ENCODE measurements at places on chromosomes 4 and X.
A peak's percentile ranks its signal among the peaks of the same experiment; 100 is the strongest.

GRCh38 chr4:174352061-174352819, 68.5 kb downstream of the CEP44 start:
- DNase-seq, result no peak

DNA sequence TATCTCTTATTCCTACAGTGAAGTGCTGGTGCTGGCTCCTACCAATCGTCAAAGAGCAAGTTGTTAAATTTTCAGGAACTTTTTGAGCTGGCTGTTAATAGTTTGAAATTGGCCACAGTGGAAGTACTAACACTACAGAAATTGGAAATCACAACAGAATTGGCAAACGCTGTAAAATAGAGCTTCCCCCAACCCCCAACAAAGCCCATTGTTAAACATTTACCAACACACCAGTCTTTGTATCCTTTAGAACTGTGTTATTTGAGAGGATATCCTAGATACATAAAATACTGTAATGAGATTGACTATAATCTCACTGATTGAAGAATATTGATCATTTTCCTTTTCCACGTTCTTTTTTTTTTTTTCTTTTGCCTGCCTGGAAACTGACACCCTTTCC, 37.4 kb downstream of the FAM241A start:
- no peak for DNase-seq

- no peak for DNase-seq
Measured at GRCh38 chrX:115650916-115651315, 89.9 kb downstream of the PLS3 start.

DNA sequence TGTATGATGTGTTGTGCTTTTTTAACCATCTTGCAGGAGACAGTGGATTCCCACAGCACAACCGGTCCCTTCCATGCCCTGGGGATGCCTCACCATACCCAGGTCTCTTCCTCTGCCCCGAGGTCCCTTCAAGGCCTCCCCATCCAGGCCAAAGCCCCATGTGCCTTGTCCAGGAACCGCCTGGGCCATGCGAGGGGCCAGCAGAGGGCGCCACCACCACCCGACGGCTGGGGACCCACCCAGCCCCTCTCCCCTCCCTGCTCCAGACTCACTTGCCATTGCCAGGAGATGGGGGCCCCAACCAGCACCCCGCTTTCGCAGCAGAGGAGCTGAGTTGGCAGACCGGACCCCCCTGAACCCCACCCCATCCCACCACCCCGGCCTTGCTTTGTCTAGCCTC, 485.5 kb downstream of the TRAM1L1 start:
- DNase-seq, result no peak

DNA sequence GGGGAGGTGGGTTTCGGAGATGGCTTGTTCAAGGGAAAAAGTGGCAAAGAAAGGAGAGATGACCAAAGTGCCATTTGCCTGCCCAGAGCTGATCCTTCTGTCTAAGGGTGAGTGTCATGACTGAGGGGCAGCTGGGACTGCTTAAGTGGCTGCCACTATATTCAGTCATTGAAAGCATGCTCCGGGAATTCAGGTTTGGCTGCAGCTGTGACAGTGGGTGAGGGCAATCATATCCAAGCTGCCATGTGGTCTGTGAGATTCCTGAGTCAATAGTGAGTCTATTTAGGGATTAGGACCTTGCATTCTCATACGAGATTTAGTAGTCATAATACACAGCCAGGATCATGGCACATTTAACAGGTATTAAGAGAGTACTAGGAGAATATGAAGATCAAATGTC, 138.8 kb upstream of the BANK1 start:
- no peak for DNase-seq

DNA sequence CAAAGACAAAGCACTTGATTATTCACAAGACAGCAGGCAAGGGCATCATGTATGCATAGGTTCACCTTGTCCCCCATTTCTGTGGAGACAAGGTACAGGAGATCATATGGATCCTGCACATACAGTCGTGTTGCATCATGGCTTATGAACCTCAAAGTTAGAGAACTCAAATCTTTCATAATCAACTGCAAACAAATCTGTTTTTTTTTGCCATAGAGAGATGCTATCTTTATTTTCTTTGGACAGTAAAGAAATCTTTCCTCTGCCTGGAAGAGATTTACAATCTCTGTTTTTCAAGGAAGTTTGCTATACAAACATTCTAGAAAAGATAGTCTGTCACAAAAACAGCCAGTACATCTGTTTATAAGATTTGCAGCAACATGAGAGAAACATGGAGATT, 578.8 kb downstream of the ANKRD50 start:
- DNase-seq, result no peak

- DNase-seq, result no peak
Measured at GRCh38 chrX:17442898-17443297, 67.9 kb downstream of the NHS start.

DNA sequence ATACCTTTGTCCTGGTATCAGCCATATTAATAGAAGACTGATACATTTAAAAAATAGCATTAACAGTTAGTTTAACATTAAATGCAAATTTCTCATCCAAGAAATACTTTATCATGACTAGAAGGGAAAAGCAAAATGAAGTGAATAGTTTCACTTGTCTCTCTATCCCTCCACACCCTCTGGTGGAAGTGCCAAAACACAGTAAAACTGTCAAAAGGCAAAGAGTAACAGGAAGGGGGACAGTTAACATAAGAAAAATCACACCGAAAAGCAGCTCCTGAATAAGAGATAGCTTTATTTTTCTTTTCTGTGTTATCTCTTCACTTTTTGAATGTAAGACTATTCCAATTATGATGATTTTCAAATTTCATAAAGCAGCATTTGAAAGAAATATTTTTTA, 187.2 kb downstream of the FBXW7 start:
- peak; percentile 7 for DNase-seq

GRCh38 chrX:100296183-100296753, 113.8 kb downstream of the PCDH19 start:
- DNase-seq, result no peak

DNA sequence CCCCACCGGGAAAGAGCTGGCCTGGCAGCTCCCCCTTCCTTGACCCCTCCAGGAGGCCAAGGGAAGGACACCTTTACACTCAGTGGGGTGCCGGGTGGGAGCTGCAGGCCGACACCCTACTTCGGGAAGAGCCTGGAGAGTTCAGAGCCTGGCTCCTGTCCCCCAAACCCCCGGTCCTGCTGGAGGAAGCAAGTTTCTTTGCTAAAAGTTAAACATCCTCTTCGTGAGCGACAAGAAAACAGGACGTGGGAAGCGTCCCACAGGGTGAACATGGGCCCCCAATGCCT, 2.4 kb upstream of the FTSJ1 start:
- no peak for DNase-seq

DNA sequence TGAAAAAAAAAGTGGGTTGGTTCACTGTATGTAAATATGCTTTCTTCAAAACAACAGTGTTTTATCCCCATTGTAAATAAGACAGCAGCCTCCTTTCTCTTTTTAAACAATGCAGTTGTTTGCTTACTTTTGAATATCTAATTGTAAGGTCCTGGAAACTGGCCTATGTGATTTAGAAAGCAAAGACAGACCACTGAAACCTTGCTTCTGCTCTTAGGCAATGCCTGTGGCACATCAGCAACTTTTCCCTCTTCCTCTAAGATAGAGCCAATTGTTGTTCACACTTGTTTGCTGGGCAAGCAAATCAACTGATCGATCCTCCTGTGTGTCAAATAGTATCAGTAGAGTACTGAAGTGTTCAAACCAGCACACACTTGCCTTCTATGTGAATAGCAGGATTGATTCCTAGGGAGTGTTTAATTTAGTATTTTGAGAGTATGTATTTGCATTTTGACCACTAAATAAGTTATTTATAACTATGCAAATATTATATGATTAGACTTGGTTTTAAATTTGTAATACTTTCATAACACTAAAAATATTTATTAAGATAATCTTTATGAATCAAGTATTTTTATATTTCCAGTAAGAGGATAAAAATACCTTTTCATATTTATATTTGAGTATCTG, 55.4 kb upstream of the GRPR start:
- no peak for DNase-seq

DNA sequence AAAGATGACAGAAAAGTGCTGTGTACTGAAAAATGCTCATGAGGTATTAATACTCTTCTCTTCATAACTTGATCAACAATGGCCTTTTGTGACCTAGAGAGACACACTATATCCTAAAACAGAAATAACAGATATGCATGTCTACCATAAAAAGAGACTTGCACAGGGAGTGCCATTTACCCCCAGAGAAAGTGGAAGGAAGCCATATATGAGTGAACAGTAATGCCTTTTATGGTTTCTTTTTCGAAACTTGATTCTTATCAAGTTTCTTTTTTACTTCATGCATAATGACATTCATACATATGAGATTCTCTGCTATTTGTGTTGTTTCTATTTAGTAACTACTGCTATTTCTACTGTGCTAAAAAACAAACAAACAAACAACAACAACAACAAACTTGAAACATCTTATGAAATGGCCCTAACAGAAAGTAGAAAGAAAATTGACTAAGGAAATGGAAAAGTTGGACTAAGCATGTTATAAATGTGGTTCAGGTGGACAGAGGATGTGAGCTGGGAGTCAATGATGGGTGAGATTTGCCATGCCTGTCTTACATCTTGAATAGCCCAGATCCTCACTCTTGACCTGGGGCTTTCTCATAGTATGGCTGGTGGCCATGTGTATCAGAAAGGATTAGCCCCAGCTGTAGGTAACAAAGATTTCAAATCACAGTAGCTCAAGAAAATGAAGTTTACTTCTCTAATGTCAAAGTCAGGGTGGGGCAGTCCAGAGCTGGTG, 43.8 kb downstream of the GEMIN8 start:
- DNase-seq, result no peak

- DNase-seq, result no peak
Measured at GRCh38 chr4:48308901-48309300, 32.4 kb upstream of the SLAIN2 start.

DNA sequence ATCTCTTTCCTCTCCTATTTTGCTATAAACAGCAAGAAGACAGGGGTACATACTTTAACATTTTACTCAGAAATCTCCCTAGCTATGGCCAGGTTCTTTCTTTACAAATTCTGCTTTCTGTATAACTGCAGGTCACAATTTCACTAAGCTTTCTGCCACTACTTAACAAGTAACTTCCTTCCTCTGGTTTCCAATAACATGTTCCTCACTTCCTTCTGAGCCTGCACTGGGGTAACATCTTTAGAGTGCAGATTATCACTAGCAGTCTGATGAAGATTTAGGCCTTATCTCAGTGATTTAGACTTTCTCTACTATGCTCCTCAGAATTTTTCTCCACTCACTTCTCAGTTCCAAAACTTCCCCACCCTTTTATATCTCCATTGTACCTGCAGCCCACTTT, 1930.5 kb upstream of the AGA start:
- no peak for DNase-seq

DNA sequence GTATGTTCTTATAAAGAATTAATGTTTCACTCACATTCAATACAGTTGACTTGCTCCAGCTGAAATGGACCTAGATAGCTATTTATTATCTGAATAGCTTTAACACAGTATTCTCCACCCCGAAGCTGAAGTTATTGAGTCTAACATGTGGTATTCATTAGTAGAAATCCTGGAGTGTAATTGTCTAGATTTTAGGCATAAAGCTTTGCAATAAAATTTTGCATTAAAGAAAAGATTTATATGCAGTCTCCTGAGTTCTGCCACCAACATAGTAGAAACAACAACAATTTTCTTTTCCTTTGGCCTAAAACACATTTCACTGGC, 90.2 kb upstream of the DCLK2 start:
- DNase-seq, result no peak

DNA sequence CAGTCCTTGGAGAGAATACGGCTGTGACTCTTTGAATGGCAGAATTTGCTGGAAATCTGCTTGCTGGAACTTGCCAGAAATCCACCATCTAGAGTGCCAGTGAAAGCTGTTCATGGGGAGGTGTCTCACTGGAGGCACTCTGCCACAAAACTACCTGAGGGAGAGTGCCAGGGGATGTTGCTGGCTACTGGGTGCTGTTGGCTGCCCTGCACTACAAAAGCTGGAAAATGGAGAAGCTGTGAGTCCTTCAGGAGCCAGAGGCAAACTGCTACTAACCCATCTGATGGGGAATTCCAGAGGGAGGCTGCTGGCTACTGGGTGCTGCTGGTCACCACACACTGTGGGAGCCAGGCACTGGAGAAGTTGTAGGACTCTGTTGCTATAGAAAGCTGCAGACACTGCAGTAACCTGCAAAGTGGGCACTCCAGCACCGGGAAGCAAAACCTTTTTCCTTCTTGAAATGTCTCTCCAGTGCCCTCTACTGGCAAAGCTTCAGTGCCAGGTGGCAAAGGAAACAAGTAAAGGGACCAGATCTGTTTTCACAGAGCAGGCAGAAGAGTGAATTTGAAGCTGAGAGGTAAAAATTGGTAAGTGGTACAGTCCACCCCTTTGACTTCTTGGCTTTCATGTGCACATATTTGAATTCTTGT, 47.8 kb upstream of the HSD17B10 start:
- DNase-seq, result peak; percentile 3

- no peak for DNase-seq
Measured at GRCh38 chr4:64121803-64122202, 287.4 kb downstream of the TECRL start.

GRCh38 chr4:84238247-84239090, 260.6 kb downstream of the NKX6-1 start:
- DNase-seq, result no peak

DNA sequence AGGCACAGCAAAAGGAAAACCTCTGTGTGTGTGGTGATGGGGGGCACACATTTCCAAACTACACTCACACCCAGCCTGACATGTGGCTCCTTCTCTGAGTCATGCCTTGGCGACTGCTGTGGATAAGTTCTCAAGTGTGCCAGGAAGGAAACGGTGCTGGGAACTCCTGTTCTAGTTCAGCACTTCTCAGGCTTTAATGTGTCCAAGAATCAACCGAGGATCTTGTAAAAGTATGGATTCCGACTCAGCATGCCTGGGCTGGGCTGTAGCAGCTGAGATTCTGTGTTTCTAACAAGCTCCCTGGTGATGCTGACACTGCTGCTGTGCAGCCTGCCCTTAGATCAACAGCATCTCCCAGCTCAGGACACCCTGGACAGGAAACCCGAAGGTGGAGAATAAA, 20.2 kb downstream of the CLNK start:
- no peak for DNase-seq

- no peak for DNase-seq
Measured at GRCh38 chr4:119300101-119300978, 21.6 kb downstream of the FABP2 start.

DNA sequence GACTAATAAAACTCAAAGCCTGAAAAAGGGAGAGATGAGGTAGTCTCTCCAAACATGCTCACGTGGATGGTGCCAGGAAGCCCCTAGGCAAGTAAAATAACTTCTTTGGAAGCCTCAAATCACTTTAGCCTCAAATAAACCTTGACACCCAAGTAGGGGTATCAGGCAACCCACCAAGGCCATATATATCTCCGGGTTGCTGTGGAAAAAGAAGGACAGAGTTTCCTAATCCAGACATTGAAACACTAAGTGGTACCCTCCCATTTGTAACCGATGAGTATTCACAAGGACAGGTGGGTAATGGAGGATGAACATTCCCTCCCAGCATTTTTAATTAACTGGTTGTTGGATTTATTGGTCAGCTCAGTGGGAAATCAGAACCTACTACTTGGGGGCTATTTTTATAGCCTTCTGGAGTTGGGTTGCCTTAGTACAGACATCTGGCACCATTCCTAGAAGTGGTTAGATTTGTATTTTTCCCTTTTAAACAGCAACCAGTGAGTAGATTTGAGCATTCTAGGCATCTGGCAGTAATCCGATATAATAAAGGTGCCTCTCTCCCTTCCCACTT, 87.7 kb downstream of the GPC3 start:
- DNase-seq, result no peak

- DNase-seq, result no peak
Measured at GRCh38 chrX:1011691-1012283, 200.7 kb downstream of the CRLF2 start.

GRCh38 chr4:26126143-26126718, 194.6 kb upstream of the RBPJ start:
- no peak for DNase-seq

GRCh38 chr4:90174621-90175023, 47.4 kb downstream of the CCSER1 start:
- DNase-seq, result no peak
